ENCODE measurements at places on chromosomes 13 and 19.

DNA sequence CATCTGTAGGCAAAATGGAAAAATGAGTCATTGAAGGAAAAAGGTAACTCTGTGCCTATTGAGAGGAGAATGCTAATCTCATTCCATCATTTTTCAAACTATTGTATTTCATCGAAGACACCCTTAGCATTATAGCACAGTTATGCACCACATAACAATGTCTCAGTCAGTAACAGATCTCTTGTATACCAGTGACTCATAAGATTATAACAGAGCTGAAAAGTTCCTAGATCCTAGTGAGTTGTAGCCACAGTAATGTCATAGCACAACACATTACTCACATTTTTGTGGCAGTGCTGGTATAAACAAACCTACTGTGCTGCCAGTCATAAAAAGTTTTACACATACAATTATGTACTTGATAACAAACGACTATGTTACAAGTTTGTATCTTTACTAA is 1077.6 kb downstream of the DIAPH3 start:
- no peak for DNase-seq

DNA sequence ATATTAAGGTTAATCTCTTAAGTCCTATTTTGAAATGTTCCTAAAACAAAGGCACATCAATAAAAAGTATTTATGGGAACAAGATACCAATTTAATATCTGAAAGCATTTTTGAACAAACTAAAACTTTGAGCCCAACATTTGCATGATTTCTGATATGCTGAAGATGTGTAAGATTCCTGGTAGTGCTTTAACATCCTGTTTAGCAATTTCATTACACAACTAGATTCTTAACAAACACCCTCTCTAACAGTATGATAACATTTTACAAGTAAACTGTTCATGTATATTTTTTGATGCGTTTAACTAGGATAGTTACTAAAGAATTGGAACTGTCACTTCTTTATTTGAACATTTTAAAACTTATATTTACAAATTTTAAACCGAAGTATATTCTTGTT is 63.9 kb downstream of the DACH1 start:
- DNase-seq = no peak

DNA sequence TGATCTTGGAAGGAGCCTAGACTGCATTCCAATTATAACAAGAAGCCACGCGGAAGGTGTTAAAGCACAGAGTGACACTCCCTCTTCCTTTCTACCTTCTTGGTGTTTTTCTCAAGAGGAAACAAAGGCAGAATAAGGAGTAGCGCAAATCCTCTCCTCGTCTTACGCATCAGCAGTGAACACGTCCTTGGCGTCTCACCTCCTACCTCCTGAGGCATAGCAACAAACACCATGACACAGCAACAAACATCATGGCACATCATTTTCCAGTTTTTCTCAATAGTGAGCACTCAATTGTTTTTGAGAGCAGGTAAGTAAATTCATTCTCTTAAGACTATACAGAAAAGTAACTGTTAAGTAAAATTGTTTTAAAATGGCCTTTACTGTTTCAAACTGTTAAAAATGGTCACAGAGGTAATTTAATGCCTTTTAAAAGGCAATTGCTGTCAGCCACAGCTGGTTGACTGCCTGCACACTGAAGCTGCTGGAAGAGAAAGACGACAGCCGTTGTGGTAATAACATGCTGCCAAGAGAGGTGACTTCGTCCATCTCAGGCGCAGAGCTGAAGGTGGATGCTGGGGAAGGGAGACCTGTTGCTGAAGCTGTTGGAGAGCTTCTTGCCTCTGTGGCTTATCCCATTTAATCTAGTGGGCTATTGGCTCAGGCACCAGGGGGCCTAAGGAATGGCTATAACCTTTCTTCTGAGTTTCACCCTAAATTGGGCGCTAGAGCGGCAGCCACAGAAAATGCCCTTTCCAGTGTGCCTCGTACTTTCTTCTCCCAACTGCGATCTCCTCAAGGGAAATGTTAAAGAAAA is 703.7 kb downstream of the UQCRFS1 start:
- no peak for DNase-seq

DNA sequence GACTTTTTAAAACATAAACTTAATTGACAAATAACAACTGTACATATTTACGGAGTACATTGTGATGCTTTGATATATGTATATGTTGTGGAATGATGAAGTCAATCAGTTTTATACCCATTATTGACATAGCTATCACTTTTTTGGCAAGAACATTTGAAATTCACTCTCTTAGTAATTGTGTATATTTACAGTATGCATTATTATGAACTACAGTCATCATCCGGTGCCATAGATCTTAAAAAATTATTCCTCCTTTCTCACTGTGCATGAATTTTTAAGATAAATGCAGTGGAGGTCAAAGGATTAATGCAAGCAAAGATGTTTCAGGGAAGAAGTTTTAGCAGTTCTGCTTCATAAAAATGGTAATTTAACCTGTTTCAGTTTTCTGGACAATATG is 8.0 kb upstream of the VN1R4 start:
- DNase-seq = no peak

GRCh38 chr13:39422845-39423565 is 180.0 kb downstream of the LHFPL6 start:
- no peak for DNase-seq

- no peak for DNase-seq
These were observed 244.2 kb downstream of the PCCA start for GRCh38 chr13:100333141-100333540.

GRCh38 chr19:58325311-58326022 is 1.3 kb upstream of the ZSCAN22 start:
- DNase-seq = peak; percentile 14

DNA sequence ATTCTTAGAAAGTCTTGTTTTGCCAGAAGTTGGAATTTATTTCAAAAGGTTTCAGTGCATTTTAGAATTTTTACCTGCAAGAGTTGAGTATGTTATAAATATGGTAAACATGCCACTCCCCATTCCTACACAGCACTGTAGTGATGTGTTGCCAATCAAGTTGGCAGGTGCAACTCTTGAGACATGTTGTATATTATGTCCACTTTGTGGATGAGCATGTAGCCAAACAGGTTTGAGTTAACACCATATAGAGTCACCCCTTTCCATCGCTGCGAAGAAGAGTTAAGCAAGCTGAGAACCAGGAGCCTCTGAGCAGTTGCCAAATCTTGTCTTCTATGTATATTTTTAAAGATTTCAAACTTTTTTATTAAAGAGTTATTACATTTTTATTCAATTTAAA is 359.8 kb downstream of the LMO7 start:
- DNase-seq = no peak

DNA sequence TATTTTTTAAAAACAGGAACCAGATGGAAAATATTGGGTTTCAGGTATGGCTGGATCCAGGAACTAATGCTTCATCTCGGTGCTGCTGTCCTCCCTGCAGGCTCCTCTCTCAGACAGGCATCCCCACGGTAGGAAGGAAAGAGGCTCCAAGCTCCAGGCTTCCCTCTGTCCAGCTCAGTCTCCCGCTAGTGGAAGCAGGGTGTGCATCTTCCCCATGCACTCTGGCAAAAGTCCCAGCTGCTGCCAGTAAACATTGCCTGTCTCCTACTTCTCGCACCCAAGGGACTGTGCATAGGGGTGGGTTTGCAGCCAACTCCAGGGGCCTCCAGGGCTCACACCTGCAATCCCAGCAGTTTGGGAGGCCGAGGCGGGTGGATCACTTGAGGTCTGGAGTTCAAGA is 29.2 kb downstream of the IL12RB1 start:
- no peak for DNase-seq

GRCh38 chr19:38869160-38869835 is 8.8 kb downstream of the RINL start:
- peak; percentile 51 for DNase-seq

DNA sequence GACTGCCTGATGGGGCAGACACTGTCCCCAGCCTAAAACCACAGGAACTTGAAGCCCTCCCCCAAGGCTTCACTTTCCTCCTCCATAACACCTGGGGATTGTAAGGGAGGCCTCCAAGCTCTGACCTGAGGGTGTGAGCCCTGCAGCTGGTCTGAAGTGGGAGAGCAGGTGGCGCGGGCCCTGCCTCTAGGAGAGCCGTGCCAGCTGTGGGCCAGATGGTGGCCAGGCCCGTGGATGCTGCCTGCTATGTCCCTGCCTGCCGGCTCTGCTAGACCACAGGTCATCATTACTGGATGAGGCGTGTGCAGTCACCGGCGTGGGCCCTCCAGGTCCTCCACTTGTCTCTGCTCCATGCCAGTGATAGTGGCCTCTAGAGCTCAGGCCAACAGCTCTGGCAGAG is 3.5 kb upstream of the KLHL26 start:
- DNase-seq = no peak

DNA sequence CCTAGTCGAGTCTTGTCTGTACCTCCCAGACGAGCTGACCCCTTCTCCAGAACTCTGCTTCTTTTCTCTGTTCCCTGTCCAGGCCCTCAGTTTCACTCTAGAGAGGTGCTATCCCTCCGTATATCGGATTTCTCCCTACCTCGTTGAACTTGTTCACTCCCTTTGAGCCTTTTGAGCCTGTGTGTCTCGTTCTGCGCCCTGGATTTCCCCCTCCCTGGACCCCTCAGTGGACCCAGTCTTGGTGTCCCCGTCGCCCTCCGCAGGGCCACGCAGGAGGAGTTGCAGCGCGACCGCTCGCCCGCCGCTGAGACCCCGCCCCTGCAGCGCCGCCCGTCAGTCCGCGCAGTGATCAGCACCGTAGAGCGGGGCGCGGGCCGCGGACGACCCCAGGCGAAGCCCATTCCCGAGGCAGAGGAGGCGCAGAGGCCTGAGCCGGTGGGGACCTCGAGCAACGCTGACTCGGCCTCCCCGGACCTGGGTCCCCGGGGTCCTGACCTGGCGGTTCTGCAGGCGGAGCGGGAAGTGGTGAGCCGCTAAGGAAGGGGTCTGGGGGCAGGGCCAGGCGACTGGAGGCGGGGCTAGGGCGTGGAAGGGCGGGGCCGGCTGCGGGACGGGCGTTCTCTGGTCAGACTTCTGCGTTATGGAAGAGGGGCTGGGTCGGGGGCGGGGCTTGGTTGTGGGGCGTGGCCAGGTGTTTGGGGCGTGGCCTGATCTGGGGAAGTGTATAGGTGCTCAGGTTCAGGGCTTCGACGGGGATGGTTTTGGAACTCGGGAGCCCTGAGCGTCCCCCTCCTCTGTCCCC is 5.5 kb downstream of the EPS8L1 start:
- peak; percentile 92 for DNase-seq

DNA sequence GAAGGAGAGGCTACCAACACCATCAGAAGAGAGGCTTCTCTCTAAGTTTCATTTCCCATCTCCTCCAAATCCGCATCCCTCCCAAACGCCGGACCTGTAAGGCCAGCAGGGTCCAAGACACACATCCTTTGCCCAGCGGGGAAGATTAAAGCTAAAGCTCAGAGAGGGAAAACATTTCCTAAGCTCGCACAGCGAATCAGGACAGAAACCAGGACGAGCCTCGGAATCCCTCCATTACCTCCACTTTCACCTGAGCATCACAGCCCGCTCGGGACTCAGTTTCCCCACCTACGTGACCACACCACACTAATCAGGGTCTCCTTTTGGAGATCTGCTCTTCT is 711 bp upstream of the FOSB start:
- DNase-seq = no peak

DNA sequence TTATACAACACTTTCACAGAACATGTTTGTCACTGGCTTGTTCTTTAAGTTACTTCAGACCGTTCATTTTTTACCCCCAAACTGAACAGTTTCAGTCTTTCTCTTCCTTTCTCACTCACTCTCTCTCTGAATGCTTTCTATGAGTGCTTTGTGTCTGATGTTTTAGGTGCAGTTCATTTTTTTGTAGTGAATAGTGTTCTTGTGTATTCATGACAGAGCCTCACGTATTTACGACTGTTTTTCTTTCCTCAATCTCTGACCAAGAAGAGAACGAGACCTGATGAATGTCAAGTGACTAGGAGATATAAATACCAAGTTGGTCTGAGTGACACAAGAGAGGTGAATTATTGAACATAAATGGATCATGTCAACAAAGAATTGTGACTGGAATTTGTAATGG is 1525.0 kb upstream of the MIR17HG start:
- no peak for DNase-seq

DNA sequence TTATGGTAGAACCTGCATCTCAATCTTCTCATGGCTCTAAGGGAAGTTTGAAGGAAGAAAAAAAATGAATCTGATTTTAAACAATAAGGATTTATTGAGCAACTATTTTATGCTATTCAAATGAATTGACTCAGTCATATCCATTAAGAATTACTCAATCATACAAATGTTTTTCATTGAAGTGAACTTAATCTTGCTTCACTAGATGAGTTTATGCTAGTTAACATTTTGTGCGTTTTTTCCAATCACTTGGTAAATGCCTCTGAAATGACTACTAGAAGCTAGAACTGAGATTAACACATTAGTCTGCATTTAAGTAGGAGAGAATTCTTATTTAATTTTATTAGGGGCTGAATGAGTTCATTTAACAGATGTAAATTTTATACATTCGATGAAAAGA is 25.2 kb downstream of the RXFP2 start:
- DNase-seq = no peak

DNA sequence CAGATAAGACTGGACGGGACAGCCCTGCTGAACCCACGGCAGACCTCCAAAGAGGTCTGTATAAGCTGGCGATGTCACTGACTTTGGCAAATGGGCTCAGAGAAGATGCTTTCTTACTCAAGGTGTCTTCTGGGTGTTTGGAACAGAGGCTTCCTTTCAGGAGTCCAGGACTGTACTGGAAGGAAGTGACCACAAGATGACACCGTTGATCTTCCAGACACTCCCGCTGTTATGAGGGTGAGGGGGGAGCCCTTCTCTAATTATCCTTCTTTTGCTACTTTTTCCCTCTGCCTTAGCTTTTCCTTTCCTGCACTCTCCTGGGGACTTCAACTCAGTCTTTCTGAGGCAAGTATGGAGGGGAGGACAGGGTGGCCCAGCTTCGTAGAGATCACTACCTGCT is 65.2 kb upstream of the ZNF599 start:
- DNase-seq = no peak

- no peak for DNase-seq
These were observed 39.2 kb downstream of the GPC6 start for GRCh38 chr13:93265800-93266199.

- no peak for DNase-seq
These were observed 56.2 kb downstream of the ATP11A start for GRCh38 chr13:112746044-112746443.

GRCh38 chr13:51733374-51734298 is 70.3 kb downstream of the DHRS12 start:
- no peak for DNase-seq

DNA sequence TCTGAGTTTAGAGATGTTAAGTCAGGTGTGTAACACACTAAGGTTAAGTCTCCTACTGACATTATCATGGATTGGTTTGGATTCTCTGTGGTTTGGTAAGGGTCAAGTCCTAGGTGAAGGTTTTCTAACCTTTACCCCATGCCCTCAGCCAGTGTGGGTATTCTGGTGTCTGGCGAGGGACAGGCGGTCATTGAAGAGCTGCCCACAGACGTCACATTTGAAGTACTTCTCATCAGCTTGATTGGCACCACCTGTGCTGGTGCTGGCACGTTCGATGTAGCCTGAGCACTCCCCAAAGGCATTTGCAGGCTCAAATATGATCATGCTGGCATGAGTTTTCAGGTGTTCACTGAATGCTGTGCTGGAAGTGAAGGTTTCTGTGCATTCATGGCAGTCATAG is 27.0 kb downstream of the PEG3 start:
- DNase-seq = no peak

- no peak for DNase-seq
These were observed 51.2 kb upstream of the ABCC4 start for GRCh38 chr13:95352486-95352885.

- no peak for DNase-seq
These were observed 13.5 kb downstream of the IL17D start for GRCh38 chr13:20716951-20717350.

Measured in activated CD4-positive, alpha-beta T cell treated with anti-CD3 and anti-CD28 coated beads, Interleukin-2, amount 50 U/mL, for 16 hours (primary cell).